Stimulated activated CD4-positive, alpha-beta T cell treated with anti-CD3 and anti-CD28 coated beads, TNF-alpha, amount 100 ng/mL, for 4 hours (primary cell): ENCODE measurements at places on chromosomes 2 and 18.

- no peak for DNase-seq
Measured at GRCh38 chr2:113679457-113679856, 52.4 kb downstream of the RABL2A start.

DNA sequence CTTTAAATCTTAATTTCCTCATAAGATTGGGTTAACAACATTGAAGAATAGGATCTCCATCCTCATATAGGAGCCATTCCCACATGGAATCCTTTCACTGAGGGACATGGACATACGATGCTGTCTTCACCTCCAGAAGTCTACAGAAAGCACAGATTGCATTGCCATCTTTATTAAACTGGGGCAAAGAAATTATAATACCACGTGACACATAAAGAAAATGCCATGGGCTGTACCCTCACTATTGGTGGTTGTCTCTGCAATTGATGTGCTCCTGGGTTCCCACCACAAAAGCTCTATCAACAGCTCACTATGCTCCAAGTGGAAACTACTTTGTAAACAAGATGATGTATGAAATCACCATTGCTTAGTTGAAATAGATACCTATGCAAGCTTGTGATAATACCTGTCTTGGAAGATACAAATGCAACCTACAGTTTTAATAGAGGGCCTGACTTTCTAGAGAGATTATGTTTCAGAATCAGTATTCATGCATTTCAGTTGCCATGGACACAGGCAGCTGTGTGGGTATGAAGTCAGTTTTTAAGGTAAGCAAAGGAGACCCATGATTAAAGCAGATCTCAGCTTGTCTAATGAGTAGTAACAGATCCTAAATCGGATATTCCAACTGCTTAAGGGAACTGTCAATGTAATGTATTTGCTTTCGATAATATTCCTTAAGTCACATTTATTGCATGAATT, 337.0 kb downstream of the RAD51AP2 start:
- DNase-seq, result no peak

DNA sequence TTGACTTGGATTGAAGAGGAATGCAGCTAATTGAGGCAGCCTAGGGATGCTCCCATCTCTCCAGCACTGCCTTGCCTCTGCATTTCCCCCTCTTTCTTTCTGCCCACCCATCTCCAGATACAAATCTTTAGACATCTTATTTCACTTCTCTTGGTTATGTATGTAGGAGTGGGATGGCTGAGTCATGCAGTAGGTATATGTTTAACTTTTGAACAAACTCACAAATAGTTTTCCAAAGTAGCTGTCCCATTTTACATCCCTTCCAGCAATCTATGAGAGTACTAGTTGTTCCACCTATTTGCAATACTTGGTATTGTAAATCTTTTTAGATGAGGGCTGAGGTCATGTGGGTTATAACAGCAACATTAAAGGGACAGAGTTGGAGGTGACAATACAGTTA, 329.9 kb downstream of the DYSF start:
- no peak for DNase-seq

GRCh38 chr2:60267122-60267521, 286.3 kb downstream of the BCL11A start:
- no peak for DNase-seq

DNA sequence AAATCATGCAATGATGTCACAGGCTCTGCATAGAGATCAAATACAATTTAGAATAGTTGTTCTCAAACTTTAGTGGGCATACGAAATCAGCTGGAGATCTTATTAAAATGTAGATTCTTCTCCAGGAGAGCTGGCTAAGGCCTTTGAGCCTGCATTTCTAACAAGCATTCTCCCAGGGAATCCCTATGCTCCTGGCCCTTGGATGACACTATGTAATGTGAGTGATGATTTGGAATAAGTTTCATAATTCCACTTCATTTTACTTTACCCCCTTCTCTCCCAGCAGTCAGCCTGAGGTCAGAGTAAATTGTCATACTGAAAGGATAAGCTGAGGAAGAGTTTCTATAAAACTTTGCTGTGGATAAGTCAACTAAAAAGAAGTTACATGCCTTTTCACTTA, 189.1 kb downstream of the UBE2E3 start:
- DNase-seq, result no peak

GRCh38 chr2:126880817-126881216, 17.9 kb upstream of the TEX51 start:
- no peak for DNase-seq

DNA sequence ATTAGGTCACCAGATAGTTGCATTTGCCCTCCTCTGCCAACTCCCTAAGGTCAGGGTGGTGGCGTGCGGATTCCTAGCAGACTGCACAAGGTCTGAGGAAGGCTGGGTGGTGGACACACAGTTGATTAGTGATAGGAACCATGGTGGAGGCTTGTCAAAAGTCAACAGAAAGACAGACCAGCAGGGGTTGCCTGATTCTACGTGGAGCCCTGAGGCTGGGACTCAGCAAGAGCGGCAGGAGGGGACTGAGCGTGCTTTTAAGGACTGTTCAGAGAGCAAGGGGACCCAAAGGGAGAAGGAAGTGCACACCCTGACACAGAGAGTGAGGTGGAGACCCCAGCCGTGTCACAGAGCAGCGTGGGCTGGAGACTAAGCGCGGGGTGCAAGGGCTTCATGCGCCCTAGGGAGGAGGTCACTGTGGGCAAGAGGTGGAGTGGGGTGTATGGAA, 513.2 kb downstream of the RNF144A start:
- DNase-seq, result no peak

- DNase-seq, result no peak
Measured at GRCh38 chr2:157439824-157440186, 4.1 kb downstream of the CYTIP start.

- DNase-seq, result no peak
Measured at GRCh38 chr18:31281437-31281836, 36.5 kb upstream of the DSG1 start.

GRCh38 chr18:9817725-9818422, 67.9 kb upstream of the TXNDC2 start:
- DNase-seq, result no peak

DNA sequence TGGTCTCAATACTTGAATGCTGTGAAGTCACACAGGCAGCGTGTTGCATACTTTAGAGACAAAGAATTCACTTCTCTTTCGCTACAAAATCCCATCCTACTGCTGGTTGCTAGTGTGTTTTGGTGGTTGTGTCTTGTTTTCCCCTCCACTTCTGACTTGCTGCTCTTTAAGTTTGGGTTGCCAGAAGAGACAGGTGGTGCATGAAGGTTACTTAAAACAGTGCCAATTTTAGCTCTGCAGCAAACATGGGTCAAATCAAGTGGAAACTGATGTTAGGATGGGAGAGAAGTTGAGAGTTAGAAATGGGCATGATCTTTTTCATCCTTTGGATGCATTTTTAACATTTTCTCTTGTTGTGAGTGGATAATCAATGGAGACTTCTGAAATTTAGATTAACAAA, 136.2 kb upstream of the KCNH7 start:
- DNase-seq, result no peak

GRCh38 chr2:98540536-98540935, 67.8 kb downstream of the COA5 start:
- no peak for DNase-seq

DNA sequence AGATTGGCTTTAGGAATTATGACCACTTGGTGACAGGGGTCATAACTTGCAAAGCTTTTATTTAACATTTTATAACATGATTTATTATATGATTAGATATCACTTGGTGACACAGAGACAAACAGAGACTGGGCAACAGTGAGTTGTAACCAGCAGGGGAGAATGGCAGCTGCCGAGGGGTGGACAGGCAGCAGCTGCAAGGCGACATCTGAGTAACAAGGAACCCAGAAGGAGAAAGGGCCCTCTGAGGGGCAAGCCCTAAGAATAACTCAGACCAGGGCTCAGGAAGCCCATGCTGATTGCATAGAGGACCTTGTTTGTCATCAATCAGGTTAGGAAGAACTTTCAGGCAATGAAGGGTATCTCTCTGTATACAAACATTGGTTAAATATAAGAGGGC, 339.9 kb upstream of the SOX11 start:
- no peak for DNase-seq

DNA sequence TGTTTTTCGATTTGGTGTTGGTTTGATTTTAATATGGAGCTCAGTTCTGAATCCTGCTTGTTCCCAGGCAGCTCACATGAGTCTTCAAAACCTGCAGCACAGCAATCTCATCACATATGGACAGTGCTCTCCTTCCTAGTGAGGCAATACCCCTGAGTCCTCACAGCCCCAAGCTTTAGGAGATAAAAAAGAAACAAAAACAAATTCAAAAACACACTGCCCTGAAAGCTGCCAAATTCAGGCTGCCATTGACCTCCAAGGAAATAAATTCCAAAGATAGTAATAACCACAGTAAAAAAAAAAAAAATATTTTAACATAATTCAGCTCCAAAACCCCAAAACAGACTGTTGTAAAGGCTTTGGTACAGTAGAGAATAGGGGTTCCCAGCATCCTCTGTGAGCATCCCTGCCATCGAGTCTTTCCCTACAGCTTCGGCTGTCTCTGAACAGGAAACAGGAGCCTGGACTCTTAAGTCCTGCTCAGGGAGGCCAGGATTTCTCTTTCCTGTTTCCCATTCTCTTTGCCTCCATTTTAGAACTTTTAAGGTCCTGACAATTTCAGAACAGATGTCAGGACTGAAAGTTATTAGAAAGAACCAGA, 14.7 kb upstream of the SP3 start:
- DNase-seq, result no peak

GRCh38 chr2:138581909-138582308, 80.3 kb downstream of the SPOPL start:
- DNase-seq, result no peak

- no peak for DNase-seq
Measured at GRCh38 chr2:119256582-119256921, 32.9 kb downstream of the STEAP3 start.

DNA sequence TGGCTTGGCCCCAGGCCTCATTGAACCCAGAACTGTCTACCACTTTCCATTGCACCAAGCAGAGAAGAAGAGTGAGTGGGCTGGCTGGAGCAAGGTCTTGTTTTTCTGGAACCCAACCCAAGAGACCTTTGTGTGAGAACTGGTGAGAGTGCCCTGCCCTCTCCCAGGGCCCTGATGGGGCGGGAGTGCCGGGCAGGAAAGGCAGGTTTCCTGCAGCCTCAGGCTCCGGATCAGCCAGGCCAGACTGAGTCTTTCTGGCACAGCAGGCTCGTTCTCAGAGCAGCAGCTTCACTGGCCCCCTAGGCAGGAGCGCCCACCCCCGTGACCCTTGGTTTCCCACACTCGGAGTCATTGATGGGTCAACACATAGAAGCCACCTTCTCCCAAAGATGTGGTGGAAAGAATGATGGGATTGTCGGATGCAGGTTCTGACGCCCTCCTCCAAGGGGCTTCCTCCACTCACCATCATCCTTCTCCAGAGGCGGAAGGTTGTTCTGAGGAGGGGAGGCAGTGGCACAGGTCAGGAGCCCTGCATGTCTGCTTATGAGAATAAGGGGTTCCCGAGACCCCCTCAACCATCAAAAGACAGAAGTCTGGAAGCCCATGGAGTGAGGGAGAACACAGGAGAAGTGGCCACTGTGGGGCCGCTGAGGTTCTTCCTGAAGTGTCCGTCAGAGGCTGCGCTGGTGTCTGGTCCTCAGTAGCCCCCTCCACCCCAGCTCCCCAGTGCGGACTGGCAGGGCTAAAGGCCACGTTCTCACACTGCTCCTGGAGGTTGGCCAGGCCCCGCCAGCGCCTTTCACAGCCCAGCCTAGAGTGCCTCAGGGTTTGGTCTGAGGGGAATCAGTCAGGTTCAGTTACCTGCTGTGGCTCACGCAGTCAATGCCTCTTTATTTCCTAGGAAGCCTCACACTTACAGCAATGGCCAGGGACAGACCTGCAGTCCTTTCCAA, 62.8 kb upstream of the LAPTM4A start:
- no peak for DNase-seq

DNA sequence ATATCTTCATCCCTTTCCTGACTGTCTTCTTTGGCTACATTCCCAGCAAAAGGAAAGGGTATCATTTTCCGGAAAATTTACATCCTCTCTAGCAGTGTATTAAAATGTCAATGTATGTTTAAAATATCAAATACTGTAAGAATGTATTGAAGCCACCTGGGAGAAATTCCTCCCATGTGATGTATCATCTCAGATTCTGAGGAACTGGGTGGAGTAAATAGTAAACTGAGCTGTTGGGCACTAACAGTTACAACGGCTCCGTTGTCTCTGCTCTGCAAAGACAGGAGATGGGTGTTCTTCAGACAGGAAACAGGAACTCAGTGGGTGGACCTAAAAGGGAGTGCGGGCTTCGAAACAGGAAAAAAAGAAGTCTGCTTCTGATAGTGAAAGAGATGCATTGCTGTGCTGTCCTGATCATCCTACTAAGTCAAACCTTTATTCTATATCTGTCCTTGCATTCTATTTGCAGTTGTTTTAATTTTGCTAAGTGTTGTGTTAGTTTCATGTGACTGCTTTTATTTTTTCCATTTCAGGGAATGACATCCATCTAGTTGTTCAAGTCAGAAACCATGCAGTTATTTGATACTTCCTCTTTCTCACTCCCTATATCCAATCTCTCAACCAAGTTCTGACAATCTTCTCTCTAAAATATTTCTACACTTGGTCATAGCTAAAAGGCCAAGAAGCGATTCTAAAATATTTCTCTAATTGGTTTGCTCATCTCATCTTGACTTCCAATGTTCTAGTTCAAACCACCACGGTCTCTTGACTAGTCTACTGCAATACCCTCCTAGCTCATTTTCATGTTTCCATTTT, 19.4 kb downstream of the DOK1 start:
- no peak for DNase-seq

DNA sequence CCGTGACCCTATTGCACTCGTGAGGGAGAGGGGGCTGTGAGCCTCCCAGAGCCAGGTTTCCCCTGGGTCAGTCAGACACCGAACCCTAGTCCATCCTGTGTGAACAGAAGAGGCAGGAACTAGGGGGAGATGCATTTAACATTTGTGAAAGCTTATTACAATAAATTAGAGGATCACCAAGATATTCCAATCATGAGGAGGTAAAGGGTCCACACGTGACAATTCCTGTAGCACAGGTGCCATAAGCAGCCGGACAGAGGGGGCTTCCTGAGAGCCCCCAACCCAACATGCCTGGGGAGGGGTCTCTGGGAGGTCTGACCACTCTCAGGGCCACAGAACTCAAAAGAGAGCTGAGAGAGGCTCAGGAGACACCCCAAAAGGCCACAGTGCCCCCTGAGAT, 93.3 kb downstream of the KCNF1 start:
- DNase-seq, result no peak

- DNase-seq, result no peak
Measured at GRCh38 chr2:101330253-101330933, 21.9 kb upstream of the RNF149 start.

- DNase-seq, result no peak
Measured at GRCh38 chr2:104428155-104428554, 425.8 kb upstream of the POU3F3 start.

GRCh38 chr2:66805016-66805865, 370.3 kb downstream of the MEIS1 start:
- DNase-seq, result no peak

GRCh38 chr2:6940820-6941219, 23.6 kb downstream of the RNF144A start:
- DNase-seq, result no peak

DNA sequence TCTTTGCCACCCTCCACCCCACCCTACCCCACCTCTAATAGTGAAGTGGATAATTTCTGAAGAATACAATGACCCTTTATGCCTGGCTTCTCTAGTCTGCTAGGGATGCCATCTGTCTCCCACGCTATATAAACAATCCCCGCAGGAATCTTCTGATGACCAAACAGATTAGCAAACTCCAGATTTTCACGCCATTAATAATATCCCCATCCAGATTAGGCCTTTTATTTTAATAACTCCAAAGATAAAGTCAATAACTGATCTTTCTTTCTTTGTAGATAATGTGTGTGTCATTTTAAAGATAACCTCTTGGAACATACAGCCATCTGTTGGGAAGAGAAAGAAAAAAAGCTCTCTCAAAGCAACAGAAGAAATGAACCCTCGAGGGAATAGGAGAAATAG, 47.9 kb upstream of the CCDC150 start:
- DNase-seq, result no peak

GRCh38 chr2:3257166-3257565, 120.5 kb downstream of the EIPR1 start:
- no peak for DNase-seq
